ENCODE measurements at places on chromosomes 7 and 10.

DNA sequence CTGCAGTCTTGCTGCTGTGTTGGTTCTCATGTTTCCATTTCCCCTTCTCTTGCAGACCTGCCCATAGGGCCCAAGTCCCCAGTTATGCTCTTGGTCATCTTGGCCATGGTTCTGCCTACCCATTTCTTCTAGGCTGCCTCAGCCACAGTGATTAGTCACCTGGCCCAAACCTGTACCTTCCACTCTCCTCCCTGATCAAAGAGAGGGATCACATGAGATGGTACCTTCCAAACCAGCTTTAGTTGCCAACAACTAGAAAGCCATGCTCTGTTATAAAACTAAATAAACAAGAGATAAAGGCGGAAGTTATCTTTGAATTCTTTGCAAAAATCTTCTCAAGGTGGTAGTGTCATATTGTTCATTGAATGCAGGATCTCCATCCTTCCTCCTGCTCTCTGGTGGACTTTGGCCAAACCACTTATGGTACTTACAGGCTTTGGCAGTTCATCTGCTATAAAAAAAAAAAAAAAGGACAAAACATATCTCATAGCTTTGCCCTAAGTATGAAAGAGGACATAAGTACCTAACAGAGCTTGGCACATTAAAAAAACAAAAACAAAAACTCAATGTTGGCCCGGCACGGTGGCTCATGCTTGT lies 25.8 kb downstream of the TACC2 start:
- no peak overlapping the region for H3K4me3 ChIP-seq
- DNase-seq, result no peak
- no peak overlapping the region for H3K27ac ChIP-seq
- no peaks in the 10 kb centered on the region for H3K4me1 ChIP-seq
- no peaks in the 10 kb centered on the region for H3K36me3 ChIP-seq

DNA sequence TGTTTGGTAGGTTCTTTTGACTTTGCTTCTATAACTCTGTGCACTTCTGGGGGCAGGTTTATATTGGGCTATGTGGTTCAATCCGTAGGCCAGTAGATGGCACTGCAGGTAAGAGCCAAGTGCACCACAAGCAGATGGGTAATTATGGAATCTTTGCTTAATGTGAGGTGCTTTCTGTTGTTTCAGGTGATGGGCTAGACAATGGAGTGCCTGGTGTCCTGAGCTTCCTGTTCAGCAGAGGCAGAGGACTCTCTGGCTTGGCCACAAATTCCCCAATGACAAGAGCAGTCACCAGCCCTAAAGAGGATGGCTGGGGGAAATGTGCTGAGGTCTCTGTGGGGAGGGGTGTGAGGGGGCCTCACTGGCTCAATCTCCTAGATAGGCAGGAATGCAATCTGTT lies 455.0 kb downstream of the CCSER2 start:
- H3K27ac ChIP-seq, result no peak overlapping the region
- no peaks in the 10 kb centered on the region for H3K4me1 ChIP-seq
- DNase-seq, result peak; percentile 28
- H3K36me3 ChIP-seq, result no peaks in the 10 kb centered on the region
- H3K27me3 ChIP-seq, result no peaks in the 10 kb centered on the region

DNA sequence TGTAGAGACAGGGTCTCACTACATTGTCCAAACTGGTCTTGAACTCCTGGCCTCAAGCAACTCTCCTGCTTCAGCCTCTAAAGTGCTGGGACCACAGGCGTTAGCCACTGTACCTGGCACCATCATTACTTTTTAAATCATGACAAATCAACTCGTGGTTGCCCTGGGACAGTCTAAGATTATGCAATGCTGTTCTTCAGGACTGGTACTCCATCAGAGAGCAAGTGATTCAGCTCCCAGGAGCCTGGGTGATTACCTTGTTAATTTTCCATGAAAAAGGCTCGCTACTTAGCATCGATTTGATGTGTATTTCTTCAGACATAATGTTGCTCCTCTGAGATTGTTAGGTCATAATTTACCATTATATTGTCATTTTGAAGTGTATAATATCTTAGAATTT lies 158.9 kb upstream of the STEAP4 start:
- no peak overlapping the region for H3K4me3 ChIP-seq

DNA sequence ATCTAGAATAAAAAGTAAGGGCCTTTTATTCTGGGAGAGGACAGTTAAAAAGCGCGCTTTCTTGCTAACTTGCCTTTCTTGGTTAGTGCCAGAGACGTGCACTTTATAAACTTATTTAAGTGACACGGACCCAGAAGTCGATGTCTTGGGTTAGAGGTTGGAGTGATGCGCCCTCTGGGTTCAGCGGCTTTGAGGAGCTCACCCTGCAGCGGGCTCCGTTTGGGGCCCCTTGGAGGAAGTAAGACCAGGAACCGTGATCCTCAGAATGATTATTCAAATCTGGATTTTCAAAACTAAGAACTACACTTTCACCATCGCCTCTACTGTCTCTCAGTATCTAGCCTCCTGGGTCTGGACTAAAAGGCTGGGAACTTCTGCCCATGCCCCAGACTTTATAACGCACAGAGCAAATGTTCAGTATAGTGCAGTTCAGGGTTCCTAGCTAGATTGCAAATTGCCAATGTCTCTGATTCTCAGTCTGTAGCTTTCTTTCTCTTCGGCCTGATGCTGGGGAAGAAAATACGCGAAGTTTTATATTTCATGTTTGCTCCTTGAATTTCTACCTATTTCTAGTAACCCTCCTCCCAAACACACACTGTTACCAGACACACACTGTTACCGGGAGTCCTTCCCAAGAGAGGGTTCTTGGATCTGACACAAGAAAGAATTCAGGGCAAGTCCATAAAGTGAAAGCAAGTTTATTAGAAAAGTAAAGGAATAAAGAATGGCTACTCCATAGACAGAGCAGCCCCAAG lies 18.6 kb upstream of the SMO start:
- peaks cover 21% of the 10 kb centered on the region for H3K4me1 ChIP-seq
- H3K36me3 ChIP-seq, result no peaks in the 10 kb centered on the region
- no peak for DNase-seq
- H3K27me3 ChIP-seq, result peaks cover 5% of the 10 kb centered on the region

DNA sequence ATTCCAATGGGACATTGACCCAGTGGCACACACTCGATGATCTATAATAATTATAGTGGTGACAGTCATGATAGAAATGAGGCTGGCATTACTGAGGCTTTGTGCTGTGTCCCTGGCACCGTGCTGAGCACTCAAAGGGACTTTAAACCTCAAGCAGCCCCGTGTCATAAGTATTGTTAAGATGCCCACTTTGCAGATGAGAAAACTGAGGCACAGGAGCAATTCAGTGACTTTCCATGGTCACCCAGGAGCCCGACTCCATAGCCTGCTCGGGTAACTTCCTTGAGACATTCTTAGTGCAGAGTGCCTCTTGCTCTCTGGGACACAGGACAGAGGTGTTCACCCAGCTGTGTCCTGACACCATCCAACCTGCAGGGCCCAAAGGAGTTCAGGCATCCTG lies 152.6 kb downstream of the C10orf105 start:
- H3K27me3 ChIP-seq, result peaks cover 4% of the 10 kb centered on the region
- H3K4me3 ChIP-seq, result no peak overlapping the region
- DNase-seq, result no peak
- H3K4me1 ChIP-seq, result no peaks in the 10 kb centered on the region
- no peak overlapping the region for H3K27ac ChIP-seq

GRCh38 chr10:35795131-35795824 lies 153.2 kb upstream of the FZD8 start:
- DNase-seq, result no peak
- H3K36me3 ChIP-seq, result no peaks in the 10 kb centered on the region

- H3K27ac ChIP-seq, result no peak overlapping the region
- H3K4me3 ChIP-seq, result no peak overlapping the region
- H3K4me1 ChIP-seq, result no peaks in the 10 kb centered on the region
- H3K27me3 ChIP-seq, result no peaks in the 10 kb centered on the region
- DNase-seq, result no peak
These were observed 260.2 kb upstream of the TMEM72 start for GRCh38 chr10:44650691-44651661.

DNA sequence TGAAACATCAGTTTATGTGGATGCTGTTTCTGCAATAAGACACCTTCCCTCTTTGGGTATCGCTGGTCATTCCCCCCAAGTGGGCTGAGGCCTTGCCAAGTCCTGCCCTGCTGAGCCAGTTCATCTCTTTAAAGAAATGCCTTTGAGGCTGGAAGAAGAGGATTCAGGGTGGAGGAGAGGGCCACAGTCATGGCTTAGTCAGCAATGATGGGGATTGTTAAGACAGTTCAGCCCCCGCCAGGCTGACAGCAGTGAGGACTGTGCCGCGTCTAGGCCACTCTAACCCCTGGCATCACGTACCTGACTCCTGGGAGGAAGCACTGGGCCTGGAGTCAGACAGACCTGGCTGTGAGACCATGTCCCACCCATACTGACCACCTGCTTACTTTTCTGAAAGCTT lies 48.3 kb downstream of the PNLIPRP2 start:
- H3K27ac ChIP-seq, result no peak overlapping the region
- no peaks in the 10 kb centered on the region for H3K4me1 ChIP-seq
- H3K36me3 ChIP-seq, result no peaks in the 10 kb centered on the region

- H3K4me1 ChIP-seq, result peaks cover 12% of the 10 kb centered on the region
- DNase-seq, result no peak
- peak overlapping the region; percentile 12 for H3K27ac ChIP-seq
These were observed 124.9 kb downstream of the ANLN start for GRCh38 chr7:36514289-36515243.

GRCh38 chr7:129990403-129991192 lies 37.8 kb upstream of the UBE2H start:
- H3K36me3 ChIP-seq, result no peaks in the 10 kb centered on the region
- no peak for DNase-seq
- peaks cover 5% of the 10 kb centered on the region for H3K4me1 ChIP-seq
- no peak overlapping the region for H3K27ac ChIP-seq
- no peaks in the 10 kb centered on the region for H3K27me3 ChIP-seq

DNA sequence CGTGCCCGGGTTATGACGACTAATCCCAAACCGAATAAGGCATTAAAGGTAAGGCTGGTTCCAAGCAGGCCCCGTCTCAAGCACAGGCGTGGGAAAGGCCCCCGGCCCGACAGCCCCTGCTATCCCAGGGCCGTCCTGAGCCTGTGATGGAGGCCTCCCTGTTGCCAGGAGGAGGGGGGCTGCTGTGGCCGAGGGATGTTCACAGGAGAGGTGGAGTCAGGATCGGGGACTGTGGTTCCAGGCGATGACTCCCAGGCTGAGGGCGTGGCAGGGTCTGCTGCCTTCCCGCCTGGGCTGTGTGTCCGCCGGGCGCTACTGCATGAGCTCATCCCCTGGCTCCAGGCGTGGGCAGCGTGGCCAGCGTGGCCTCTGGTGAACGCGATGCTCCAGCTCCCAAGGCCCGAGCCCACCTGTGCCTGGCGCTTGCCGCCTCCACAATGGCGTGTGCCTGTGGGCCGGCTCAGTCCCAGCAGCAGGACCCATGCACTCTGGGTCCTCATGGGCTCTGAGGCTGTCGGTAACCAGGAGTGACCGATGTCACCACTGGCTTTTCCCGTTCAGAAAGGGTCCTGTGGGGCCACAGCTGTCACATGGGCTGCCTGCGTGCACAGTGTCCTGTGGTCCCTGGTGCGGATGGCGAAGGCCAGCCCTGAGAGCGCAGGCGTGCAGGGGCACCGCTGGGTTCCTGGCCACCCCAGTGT lies 8.8 kb downstream of the MAFK start:
- no peaks in the 10 kb centered on the region for H3K27me3 ChIP-seq
- no peak for DNase-seq
- H3K4me3 ChIP-seq, result no peak overlapping the region
- peaks cover 3% of the 10 kb centered on the region for H3K4me1 ChIP-seq

DNA sequence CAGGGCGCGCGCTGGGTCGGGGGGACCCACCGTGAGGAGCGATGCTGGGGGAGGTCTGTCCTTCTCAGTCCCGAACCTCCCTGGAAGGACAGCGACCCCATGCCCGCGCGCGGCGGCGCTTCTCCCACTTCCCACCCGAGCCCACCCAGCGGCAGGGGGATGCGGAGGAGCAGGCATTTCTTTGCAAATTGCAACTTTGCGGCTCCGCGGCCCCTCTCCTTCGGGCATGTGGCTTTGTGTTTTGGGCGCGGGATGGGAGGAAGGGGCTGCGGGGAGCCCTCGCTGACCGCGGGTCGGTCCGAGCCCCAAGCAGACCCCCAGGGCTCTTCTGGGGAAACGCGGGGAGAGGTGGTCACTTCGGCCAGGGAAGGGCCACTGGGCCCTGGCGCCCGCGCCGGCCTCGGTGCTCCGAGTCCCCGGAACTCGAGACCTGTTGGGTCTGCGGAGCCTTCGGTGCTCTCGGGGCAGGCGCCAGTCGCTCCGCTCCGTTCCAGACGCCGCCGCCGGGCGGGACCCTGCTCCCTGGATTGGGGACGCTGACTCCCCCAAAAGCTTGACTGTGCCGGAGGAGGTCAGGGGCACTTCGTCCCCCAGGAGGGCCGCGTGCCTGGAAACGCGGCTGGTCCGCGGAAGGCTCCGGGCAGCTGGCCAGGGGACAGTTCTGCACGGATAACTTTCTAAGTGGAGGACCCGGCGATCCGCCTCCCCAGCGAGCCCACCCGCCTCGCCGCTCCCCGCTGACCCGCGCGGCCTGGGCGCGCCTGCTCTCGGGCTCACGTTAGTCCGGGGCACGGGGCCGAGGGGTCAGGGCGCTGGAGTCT lies 164.2 kb upstream of the DPP6 start:
- no peak for DNase-seq
- no peak overlapping the region for H3K27ac ChIP-seq
- H3K4me3 ChIP-seq, result no peak overlapping the region
- H3K27me3 ChIP-seq, result peaks cover 15% of the 10 kb centered on the region

GRCh38 chr7:7639847-7640220 lies 718 bp upstream of the UMAD1 start:
- H3K36me3 ChIP-seq, result peaks cover 38% of the 10 kb centered on the region
- H3K4me3 ChIP-seq, result peak overlapping the region; percentile 86
- H3K27ac ChIP-seq, result peak overlapping the region; percentile 97
- peaks cover 33% of the 10 kb centered on the region for H3K4me1 ChIP-seq
- H3K27me3 ChIP-seq, result no peaks in the 10 kb centered on the region
- peak; percentile 61 for DNase-seq

Measured in activated CD8-positive, alpha-beta T cell treated with anti-CD3 and anti-CD28 coated beads, Interleukin-2, amount 10 ng/mL, durations not matched to agents 7 days and 5 days (primary cell).